HL-60 (cell line): ENCODE measurements at places on chromosomes 2 and 18.
A peak's percentile ranks its signal among the peaks of the same experiment; 100 is the strongest.

- no peak for DNase-seq
These were observed 78.2 kb downstream of the THNSL2 start for GRCh38 chr2:88248280-88248828.

DNA sequence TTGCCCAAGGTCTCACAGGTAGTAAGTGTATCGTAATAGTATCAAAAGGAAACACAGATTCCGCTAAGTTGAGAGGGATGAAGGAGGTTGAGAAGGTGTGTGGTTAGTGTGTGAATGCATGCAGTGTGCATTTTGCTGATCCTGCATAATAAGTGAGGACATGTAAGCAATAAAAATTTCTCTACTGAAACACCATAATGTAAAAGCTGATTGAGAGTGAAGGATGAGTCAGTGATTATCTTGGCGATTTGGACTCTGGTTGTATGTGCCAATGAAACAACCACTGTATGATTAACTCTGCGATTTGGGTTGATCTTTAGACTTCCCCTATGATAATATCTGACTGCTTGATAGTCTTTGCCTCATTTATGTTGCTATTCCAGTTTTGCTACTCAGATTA is 16.7 kb upstream of the ADGRF3 start:
- DNase-seq = no peak

- no peak for DNase-seq
These were observed 60.7 kb upstream of the ZNF532 start for GRCh38 chr18:58803978-58804377.

GRCh38 chr2:29900971-29901633 is 20.3 kb downstream of the ALK start:
- DNase-seq = no peak

- no peak for DNase-seq
These were observed 282.0 kb upstream of the RND3 start for GRCh38 chr2:150769421-150769820.

- no peak for DNase-seq
These were observed 54.1 kb downstream of the DYSF start for GRCh38 chr2:71507476-71507875.

DNA sequence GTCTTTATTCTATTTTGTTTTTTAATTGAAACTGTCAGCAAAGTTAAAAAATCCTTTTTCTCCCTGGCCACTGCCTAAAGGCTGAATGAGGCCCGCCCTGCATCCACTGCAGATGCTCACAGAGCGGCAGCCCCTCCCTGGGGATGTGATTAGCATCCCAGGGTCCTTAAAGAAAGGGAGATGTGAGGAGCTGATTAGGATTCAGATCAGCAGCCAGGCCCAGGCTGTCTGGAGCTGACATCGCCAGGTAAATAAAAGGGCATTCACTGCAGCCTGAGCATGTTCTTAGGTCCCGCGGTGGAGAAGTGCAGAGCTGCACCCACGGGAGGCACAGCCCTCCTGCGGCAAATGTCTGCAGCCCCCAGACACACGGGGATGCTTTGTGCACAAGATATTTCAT is 83.8 kb downstream of the LONRF2 start:
- DNase-seq = no peak

DNA sequence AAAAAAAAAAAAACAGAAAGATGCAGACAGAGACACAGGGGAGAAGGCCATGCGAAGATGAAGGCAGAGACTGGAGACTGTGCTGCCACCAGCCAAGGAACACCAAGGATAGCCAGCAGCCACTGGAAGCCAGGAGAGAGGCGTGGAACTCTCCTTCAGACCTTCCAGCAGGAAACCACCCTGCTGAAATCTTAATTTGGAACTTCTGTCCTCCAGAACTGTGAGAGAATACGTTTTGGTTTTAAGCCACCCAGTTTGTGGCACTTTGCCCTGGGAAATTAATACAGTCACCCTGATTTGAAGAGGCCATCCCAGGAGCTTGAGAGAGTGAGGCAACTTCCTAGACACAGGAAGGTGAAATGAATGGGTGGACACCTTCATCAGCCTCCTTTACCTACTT is 93.7 kb downstream of the IRS1 start:
- DNase-seq = no peak

- no peak for DNase-seq
These were observed 111.4 kb downstream of the CACNB4 start for GRCh38 chr2:151987484-151987883.

- DNase-seq = no peak
These were observed 59.5 kb downstream of the SH3RF3 start for GRCh38 chr2:109188496-109188890.

DNA sequence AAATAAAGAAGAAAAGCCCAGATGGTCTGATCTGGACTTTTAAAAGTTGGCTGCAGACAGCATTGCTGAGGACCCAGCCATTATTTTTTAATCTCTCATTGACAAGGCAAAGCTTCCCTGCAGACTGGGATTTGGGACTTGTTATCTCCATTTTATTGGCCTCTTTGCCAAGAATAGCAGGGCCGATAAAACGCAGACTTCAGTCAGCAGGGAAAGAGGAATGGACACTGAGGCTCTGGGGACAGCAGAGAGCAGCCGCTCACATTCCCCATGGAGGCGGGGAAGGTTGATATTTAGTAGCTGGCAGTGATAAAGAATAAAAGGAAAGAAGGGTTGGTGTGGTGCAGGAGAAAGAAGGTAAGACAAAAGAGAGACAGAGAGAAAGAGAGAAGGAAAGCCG is 350.1 kb upstream of the PIK3C3 start:
- no peak for DNase-seq

DNA sequence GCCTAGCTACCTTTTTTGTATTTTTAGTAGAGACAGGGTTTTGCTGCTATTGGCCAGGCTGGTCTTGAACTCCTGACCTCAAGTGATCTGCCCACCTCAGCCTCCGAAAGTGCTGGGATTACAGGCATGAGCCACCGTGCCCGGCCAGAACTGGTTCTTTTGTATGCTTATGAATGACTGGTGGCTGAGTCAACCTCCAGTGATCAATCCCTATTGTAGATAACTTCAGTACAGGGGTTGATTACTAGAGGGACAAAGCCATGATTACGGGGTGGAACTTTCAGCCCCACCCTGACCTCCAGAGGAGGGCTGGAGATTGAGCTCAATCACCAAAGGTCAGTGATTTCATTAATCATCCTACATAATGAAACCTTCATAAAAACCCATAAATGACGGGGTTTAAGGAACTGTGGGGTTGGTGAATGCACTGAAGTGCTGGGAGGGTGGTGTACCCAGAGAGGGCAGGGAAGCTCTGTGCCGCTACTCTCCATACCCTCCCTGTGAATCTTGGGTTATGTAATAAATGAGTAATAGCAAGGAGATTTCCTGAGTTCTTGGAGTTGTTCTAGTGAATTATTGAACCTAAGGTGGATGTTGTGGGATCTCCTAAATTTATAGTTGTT is 281.8 kb upstream of the CXCR4 start:
- no peak for DNase-seq

DNA sequence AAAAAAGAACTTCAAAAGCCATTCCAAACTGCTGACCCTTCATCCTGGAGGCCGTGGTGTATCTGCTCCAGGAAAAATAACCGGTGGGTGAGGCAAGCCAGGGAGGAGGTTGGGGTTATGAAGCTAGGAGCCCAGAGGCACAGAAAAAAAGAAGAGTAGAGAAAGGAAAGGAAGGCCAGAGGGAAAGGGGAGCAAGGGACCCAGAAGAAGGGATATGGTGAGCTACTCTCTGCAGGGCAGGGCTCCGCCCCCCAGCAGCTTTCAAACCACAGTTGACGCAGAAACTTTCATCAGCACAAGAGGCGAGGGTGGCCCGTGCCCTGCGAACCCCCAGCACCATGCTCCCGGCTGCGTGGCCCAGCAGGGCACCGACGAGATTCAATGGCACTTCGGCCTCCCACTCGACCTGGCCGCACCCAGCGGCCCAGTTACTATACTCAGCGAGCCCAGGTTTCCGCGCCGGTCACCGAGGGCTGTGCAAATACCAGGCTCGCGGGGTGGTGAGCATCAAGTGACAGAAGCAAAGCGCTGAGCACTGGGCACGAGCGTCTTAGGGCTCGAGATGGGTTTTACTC is 665 bp downstream of the MCM6 start:
- DNase-seq = no peak

- DNase-seq = no peak
These were observed 100.1 kb downstream of the TSN start for GRCh38 chr2:121855510-121855909.

- no peak for DNase-seq
These were observed 21.3 kb upstream of the PIK3C3 start for GRCh38 chr18:41933778-41934177.

DNA sequence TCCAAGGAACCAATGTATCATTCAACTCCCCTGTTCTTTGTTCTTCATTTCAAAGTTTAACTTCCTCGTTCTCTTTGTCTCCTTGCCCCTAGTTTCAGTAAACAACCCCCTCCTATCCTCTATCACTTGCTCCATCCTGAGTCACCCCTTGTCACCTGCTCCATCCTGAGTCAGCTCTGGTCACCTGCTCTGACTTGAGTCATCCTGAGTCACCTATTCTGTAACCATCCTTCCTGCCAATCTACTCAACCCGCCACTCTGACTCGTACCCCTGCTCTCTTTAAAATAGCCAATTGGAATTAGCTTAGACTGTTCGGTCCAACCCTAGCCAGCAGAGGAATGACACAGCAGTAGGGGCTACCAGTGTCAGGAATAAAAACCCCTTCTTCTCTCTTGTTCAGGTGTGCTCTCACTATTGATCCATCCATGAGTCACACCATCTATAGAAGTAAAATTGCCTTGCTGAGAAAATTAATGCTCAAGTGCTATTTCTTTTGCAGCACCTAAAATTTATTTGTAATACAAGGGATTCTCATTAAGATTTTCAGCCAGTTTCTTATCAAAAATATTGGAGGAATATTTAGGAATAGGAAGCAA is 326.8 kb downstream of the AKAIN1 start:
- DNase-seq = no peak

DNA sequence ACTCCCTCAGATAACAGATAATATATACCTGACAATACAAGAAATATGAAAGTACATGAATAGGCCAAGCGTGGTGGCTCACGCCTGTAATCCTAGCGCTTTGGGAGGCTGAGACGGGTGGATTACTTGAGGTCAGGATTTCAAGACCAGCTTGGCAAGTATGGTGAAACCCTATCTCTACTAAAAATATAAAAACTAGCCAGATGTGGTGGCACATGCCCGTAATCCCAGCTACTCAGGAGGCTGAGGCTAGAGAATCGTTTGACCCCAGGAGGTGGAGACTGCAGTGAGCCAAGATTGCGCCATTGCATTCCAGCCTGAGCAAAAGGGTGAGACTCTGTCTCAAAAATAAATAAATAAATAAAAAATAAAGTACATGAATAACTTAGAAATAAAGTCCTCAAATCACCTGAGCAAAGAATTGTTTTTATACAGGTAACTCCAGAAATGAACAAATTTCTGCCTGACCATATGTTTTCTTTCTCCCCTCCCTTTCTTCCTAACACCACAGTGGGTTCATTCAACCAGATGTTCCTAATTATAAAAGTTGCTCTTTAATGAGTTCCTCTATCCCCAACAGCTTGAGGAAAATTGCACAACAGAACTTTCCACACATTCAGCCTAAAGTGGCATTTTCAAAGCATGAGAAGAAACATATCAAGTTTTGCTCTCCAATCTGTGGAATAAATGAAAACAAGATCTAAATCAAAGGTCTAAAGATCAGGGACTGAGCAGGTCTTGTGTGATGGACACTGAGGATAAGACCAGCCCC is 33.6 kb upstream of the AP1S3 start:
- peak; percentile 88 for DNase-seq

GRCh38 chr18:76771192-76771799 is 51.1 kb upstream of the ZNF236 start:
- DNase-seq = no peak

DNA sequence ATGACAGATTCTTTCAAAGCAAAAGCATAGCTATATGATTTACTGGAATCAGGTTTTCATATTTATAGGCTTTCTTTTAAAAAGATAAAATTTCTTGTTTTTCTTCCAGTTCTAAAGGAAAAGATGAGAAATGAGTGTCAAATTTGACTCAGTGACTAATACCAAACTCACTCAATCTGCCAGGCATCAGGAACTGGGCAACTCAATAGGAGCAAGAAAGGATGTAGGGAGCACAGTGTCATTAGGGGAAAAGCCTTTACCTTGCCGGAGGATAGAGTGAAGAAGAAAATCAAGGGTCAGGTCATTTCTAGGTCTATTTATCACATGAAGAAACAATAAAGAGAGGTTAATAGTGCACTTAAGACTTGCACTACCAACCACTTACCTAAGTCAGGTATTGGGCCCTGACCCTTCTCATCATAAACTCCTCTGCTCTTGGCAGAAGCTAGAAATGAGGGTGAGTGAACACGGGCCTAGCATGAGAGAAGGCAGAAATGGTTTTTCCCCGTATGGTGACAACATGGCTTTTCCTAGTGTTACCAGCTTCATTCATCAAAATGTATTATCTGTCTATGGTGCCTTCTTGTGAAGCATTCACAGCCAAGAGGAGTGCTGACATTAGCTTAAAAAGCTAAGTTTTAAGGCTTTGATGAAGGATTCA is 151.0 kb downstream of the ARHGAP15 start:
- no peak for DNase-seq

- DNase-seq = peak; percentile 78
These were observed 81.6 kb downstream of the EPB41L3 start for GRCh38 chr18:5462227-5462626.

DNA sequence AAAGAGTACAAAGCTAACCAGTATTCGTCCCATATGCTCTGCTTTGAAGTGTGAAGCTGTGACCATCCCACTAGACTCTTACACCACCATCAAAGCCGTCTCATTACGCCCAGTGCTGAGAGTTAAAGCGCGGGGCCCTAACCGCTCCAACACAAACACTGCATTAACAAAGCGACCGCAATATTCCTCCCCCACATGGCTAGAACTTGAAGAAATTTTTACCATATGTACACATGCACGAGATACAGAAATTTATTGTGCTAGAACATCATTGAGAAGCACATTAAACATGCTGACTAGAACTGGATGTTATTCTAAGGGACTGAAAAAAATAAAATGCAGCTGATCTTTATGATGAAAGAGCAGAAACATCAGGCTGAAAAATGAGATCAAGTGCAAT is 20.5 kb downstream of the FTCDNL1 start:
- no peak for DNase-seq

- DNase-seq = no peak
These were observed 559.5 kb downstream of the PIK3C3 start for GRCh38 chr18:42514512-42514911.

- DNase-seq = no peak
These were observed 183.5 kb upstream of the ZNF521 start for GRCh38 chr18:25535495-25535894.
